ENCODE measurements at places on chromosomes 5 and 9.

- DNase-seq, result no peak
Observed at GRCh38 chr9:2022560-2022959, 7.4 kb downstream of the SMARCA2 start.

GRCh38 chr9:15211815-15212495, 95.1 kb downstream of the TTC39B start:
- no peak for DNase-seq

DNA sequence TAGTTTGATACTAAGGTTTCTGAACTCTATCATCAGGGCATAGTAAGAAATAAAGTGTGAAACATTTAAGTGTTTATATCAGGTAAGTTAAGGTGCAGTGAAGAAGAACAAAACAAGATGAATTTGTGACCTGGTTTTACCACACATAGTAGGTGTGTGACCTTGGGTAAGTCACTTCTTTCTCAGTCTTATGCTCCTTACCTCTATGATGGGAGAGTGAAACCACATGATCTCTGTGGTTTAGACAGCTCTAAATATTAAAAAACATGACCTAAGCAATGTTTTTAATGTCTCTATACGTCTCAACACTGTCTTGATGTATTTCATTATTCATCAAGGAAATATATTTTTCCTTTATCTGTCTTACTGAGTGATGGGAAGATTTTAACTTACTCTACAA, 629.6 kb upstream of the DMAC1 start:
- no peak for DNase-seq

GRCh38 chr9:121556580-121556979, 56.9 kb upstream of the GGTA1 start:
- no peak for DNase-seq

DNA sequence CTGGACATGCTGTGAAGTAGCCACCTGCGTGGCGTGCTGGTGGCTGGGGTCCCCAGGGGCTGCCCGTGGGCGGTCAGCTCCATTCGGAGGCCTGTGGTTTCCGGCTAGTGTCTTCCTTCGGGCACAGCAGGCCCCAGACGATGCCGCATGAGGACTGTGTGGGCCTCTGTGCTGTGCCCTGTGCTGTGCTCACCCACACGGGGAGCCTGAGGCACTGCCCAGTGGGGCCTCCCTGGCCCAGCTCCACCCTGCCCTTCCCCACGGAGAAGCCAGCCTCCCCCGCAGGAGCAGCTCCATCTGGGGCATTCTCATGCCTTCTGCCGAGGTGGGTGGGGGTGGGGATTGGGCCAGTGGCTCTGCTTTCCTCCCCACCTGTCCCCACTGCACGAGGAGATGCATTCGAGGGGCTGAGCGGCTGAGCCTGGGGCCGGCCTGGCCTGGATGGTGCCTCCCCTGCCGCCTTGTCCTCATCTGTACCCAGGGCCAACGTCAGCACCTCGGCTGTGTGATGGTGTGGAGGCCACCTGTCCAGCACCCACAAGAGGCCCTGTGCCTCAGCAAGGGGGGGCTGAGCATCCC, 24.2 kb downstream of the RXRA start:
- DNase-seq, result no peak

GRCh38 chr9:111193095-111193494, 136.9 kb downstream of the OR2K2 start:
- no peak for DNase-seq

DNA sequence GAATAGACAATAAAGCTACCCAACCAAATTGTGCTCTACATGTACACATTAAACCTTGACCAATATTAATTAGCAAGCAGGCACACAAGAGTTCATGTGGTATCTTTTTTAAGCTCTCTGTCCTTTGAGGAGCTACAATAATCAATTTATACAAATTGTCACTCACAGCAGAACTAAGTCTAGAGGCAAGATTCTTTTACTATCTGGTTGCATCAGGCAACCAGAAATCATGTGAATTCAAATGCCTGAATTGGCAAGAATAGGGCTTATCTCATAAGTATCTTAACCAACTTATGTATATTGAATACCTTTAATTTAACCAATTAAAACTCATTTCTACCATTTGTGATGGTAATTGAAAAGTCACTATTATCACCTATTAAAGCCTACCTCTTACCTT, 145.5 kb upstream of the HAPLN1 start:
- no peak for DNase-seq

DNA sequence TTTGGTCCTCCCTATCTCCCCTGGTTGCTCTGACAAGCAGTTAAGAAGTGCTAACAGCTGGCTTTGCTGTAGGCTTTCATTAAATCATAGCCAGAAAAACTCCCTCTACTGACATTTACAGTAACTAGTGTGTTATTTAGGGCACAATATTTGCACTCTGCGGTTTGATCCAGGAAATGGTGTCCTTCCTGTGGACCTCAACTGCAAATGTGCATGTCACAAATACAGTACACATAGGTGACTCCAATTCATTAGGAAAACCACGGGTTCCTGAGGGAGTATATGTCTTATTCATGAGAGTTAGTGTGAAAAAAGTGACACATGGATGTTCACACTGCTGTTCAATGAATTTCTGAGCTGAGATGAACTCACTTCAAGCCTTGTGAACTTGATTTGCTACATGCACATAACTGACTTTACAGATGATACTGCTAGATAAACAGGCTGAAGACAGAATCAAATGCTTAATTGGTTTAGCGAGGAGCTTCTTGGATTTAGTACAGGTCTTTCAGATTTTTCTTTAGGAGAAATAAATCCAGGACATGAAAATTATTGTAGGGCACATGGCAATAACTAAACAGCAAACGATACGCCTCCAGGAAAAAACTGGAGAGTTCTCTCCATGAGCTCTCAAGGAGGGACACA, 281.5 kb downstream of the EFNA5 start:
- no peak for DNase-seq

DNA sequence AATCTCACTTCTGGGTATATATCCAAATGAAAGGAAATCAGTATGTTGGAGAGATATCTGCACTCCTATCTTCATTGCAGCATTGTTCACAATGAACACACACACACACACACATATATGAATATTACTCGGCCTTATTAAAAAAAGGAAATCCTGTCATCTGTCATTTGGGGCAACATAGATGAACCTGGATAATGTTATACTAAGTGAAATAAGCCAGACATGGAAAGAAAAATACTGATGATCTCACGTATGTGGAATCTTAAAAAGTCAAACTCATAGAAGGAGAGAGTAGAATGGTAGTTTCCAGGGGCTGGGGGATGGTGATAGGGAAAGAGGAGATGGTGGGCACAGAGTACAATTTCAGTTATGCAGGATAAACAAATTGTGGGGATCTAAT, 100.3 kb downstream of the EMB start:
- no peak for DNase-seq

- DNase-seq, result no peak
Observed at GRCh38 chr5:134794082-134794481, 35.5 kb downstream of the DDX46 start.

DNA sequence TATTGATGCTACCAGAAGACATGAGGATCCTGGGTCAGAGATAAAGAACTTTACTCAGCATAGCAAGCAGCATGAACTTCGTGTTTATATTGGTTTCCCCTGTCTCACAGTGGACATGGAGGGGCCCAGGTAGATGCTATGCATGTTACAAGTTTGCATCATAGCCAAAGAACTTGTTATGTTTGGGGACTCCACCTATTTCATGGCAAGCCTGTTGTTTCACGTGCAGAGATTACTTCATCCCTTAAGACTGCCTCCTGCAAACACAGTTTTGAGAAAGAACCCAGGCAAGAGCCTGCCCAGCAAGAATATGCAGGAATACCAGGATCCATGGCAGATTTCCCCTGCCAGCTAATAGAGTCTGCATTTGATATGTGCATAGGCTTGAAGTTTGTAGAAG, 68.4 kb downstream of the RCL1 start:
- no peak for DNase-seq

DNA sequence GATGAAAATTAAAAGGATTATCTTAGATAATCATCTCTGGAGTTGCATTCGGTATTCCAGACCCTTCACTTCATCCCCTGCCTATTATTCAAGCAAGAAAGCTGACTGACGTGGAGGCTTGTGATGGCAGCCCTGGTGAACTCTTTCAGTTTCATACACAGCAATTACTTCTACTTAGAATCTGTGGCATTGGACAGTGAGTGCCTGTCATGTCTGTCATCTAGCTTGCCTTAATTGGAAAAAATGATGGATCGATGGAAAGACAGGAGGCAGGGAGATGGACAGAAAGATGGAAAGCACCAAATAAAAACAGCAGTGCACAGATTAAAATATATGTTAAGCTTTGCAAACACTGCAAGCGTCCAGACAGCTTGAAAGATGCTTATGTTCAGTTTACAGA, 1371.0 kb upstream of the CDH6 start:
- DNase-seq, result no peak

DNA sequence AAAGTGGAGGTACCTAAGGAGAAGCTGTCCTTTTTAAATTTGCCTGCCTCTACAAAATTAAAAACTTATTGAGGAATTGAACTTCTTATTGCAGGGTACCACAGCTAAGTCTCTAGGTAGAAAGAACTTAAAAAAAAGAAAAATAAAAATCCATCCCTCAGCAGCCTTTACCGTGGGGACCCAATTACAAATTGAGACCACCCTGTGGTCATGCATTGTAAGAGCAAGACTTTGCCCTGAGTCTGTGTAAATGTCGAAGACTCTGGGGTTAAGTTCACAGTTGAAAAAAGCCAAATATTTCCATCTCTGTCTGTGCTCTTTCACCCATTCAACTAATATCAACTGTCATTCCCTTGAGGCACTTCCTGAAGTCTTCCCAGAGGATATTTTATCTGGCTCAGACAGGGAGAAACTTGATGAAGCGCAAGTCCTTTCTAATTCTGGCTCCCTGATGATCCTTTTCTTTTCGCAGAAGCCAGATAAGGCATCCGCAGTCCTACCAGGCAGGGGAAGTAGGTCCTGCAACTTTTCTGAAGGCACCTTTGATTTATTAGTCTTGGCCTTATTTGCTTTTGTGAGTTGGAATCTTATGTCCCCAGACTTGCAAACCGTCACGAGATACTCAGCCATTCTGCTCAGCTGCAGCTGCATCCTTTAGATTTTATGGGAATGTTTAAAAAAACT, 323.8 kb upstream of the WWC1 start:
- DNase-seq, result no peak

DNA sequence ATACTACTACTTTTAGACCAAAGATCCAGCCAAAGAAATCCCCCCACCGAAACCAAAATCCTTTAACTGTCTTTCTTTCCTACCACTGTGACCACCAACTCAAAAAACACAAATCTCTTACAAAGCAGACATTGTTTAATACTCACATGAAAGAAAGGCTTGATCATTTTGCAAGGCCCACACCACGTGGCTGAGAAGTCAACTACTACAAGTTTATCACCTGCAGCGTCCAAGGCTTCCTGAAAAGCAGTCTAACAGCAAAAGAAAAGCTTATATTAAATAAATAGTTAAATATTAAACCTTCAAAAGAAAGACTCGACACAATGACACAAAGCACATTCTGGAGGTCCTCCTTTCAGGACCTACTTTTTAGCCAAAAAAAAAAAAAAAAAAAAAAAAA, 5.1 kb downstream of the TXN start:
- no peak for DNase-seq

DNA sequence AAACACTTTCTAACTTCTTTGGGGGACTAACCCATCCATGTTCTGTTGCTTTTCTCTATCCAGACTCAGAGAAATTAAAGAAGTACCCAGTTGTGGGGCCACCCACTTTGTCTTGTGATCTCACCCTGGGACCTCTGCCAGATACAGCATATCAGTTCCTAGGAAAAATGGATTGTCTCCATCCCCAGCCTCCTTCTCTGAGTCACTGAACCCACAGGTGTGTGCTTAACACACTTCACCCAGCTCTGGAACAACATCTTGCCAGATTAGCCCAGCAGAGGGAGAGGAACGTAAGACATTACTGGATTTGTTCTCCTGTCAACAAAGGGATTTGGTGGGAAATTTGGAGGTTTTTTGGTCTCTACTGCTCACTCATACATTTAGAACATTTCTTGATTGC, 19.2 kb downstream of the FAM240B start:
- no peak for DNase-seq

DNA sequence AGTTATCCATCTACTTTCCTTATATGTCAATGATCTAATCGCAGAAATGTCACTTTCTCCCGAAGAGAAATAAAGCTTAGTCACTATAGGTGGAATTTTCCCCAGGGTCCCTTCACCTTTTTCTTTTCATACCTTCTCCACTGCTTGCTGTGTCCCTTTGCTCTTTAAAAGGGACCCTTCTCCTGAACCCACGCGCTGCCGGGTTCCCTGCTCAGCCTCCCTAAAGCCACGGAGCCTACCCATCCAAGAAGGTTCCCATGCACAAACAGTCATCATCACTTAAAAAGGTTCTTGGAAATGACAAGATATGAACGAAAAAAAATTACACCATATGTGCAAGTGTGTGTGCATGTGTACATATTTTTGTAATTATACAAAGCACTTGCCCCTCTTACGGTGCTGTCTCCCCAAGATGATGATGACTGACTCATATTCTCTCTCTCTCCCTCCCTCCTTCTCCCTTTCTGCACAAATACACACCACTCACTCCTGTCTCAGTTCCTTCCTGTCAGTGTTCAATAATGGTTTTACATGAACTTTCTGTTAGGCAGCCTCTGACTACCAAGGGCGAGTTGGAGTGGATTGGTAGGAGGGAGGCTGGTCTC, 1.5 kb upstream of the PTPRD start:
- no peak for DNase-seq

- no peak for DNase-seq
Observed at GRCh38 chr9:32701321-32702022, 66.0 kb upstream of the TAF1L start.

DNA sequence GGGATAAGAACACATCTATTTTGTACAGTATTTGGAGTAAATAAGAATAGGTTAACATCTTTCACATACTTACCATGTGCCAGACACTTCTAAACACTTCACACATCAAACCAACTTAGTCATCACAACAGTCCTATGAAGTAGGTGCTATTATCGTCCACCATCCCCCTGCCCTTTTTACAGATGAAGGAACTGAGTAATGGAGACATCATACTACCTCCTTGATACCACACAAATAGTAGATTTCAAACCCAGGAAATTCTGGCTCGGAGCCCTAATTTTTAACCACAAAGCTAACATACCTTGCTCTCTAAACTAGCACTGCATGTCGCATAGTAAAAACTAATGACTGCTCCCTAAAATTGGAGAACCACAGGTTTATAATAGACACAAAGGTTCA, 4.2 kb upstream of the ZNF366 start:
- no peak for DNase-seq

DNA sequence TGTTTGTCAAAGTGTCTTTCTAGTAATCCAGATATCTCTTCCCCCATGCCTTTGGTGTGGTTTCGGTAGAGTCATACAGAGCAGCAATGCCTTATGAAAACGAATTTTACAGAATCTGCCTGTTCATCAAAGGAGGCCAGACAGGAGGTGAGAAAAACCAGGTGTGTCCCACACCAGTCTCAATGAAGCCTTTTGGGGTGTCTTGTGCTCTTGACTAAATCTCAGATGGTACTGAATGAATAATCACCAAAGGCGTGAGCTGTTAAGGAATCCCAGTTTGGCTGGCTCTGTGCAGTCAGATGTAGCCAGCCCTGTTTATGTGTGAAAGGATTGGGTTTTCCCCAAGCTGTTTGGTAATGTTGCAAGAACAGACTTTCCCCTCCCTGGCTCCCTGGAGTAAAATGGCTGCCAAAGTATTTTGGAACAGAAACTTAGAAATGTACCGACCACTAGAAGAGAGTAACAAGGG, 70.8 kb upstream of the CDKN2B start:
- no peak for DNase-seq

Measured in activated T-cell treated with anti-CD3 and anti-CD28 coated beads, Interleukin-2, amount 50 U/mL, for 1 hour (primary cell).